Pulmonary artery endothelial cell (primary cell): ENCODE measurements at places on chromosomes 12 and 14. TPM values are rescaled to one million over a fixed set of nuclear protein-coding genes. Genes with fewer than 3 reads are reported as not detected.

DNA sequence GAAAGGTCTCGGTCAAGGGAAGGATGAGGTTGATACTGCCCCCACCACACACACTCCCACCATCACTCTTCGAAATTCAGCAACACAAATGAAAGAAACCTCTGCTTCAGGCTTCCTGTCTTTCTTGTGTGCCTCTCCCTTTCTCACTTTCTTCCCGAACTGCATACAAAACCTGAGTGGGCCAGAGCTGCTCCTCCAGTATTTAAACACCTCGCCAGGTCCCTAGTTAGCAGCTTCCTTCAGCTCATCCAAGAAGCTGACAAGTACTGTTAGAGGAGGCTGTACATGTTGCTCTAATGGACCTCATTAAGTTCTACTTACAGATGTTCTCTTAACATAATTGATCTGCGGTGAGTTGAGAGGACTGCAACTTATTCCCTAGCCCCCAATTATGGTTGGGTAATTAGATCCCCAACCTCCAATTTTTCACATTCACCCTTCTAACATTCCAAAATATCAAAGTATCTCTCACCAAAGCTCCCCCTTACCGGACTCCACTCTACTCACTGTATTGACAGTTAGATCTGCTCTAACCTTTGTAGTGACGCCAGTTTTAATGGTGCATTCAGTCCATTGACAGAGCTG, 4.1 kb upstream of the LMO3 start:
- no peak for DNase-seq

DNA sequence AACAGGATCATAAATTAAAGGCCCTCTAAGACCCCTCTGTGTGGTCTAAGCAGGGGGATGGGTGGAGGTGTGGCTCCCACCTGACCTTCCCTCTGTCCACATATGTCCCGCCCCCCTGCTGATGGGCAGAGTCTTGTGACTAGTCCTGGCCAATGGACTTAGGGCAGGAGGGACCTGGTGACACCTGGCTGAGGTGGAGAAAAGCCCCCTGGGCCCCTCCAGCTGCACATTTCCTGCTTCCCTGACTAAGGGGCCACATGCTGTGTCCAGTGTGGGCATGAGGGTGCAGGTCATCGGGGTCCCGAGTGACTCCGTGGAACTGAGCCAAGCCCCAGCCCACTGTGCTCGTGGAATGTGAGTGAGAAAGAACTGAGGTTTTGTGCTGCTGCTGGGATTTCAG, 254.7 kb downstream of the ADGRD1 start:
- DNase-seq = no peak

- DNase-seq = no peak
Observed at GRCh38 chr14:24597403-24597802, 12.1 kb downstream of the GZMH start.

Gene P2RX2
- not detected in 2 replicates for total RNA-seq

Gene B4GALNT1
- 0.07 and 0.35 TPM in 2 replicates for total RNA-seq

DNA sequence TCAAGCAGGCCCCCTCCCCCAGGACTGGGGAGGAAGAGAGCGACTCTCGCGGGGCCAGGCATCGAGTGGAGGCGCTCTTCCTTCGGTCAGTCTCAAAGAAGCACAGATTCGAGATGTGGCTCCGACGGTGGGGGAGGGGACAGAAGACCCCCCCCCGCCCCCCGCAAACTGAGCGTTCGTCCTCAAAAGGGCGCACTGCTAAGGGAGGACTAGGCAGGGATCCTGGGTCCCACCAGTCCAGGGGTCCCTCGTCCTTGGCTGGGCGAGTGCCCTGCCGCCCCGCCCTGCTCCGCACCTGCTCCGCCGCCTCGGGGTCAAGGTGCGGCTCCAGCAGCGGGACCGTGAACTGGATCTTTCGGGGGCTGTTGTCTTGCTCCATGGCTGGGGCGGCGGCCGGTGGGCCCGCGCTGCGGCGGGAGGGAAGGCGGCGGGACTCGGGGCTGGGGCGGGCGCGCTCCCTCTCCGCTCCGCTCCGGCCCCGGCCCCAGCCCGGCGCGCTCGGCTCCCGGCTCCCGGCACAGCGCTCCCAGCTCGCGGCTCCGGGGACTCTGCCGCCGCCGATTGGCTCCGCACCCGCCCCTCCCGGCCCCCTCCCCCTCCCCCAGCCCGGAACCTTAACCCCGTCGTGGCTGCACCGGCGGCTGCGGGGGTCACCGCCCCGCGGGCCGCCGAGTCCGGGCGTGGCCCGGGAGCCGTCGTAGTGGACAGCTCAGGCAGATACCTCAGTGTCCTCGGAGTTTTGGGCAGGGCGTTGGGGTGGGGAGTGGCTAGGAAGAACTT, at the start of gene PPP1R1A:
Gene PPP1R1A, minus strand, starts transcription at position 550 of the 780 bp plus-strand sequence. Its CDS starts 171 bp downstream, at position 379.
- no peak for DNase-seq

DNA sequence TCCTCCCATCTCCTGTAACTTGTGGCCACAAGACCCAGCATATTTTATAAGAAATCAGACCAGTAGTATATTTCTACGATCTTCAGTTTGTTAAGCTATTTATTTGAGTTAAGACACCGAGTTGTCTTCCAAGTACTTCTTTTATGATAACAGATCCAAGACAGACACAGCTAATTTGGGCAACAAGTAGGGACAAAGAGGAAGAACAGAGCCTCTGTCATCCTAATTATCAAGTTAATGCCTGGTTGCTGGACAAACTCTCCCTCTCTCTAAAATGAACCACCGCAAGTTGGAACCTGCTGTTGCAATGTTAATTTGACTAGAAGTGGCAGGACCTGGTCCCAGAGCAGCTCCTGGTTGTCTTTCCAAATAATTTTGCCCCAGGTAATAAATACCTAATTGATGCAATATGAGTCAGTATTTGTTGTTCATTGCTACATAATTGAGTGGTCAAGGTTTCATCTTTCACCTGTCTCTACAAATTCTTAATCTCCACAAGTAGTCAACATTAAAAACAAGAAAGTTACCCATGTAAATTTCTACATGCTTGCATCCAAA, 323.7 kb downstream of the PAWR start:
- no peak for DNase-seq

- DNase-seq = no peak
Observed at GRCh38 chr14:44609876-44610510, 102.9 kb upstream of the FSCB start.

GRCh38 chr14:29865299-29865698, 62.3 kb downstream of the PRKD1 start:
- no peak for DNase-seq

Gene CRIP1
- 0.46 and 1.4 TPM in 2 replicates for total RNA-seq

GRCh38 chr12:6494258-6494743, 399 bp downstream of the NCAPD2 start:
- no peak for DNase-seq

Gene IL31
- total RNA-seq = not detected in 2 replicates

- DNase-seq = peak; percentile 63
Observed at GRCh38 chr14:75025082-75025481, 22.4 kb downstream of the EIF2B2 start.

- DNase-seq = peak; percentile 78
Observed at GRCh38 chr14:104681689-104682074, 7.7 kb upstream of the INF2 start.

Gene PRB4
- not detected in 2 replicates for total RNA-seq

DNA sequence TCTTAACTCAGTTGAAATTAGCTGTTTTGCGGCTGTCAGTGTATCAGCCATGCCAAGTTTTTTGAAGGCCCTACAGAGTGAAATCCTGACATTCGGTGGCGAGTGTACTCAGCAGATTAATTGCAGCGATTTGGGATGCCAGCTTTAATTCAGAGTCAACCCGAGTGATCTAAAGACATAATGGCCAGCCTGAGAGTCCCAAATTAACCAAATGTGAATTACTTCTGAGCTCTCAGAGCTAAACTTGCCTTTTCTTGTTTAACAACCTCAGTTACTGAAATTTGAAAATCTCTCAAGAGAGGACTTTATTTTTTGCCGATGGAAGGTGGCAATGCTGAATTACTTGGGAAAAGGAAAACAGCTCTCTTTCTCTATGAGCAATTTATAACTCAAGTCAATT, 148.5 kb downstream of the GLT1D1 start:
- DNase-seq = no peak

DNA sequence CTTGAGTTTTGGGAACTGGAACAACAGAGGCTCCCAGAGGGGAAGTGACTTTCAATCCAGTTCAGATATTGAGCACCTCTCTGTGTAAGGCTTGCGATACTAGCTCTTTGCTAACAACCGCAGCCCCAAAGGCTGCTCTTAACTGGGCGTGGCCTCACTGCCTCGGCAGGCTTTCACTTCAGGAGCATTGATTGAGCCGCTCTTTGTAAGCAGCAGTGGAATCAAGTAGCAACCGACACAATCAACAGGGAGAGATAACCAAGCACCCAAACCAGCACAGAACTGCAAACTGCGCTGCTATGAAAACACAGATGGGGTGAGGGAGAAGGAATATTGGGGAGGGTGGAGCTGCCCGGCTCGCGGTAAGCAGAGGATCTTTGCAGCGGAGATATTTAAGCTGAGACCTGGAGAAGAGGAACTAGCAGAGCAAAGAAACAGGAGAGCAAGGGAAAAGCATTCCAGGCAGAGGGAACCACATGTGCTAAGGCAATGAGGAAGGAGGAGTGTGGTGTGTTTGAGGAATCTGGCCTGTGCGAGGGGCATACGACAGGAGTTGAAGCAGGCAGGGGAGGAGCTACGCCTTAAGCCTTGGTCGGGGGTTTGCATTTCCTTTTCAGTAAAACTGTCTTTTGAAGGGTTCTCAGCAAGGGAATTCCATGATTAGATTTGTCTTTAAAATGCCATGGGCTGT, 17.3 kb upstream of the YY1 start:
- DNase-seq = no peak

DNA sequence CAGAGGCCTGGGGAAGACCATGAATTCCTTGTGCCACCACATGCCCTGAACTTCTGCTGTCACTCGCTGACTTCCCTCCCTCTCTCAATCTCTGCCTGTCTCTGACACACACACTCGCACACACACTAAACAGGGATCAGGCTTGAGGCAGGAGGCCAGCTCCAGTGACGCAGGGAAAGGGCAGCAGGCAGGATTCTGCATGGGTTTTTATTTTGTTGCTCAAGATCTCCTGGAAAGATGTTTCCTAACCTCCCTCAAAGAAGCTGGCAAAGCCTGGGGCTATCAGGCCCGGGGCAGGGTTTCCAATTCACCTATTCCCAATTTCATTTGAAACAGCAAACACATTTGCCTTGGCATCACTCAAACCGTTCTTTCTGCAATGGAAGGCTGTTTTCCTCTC, 27.7 kb upstream of the PEX5 start:
- no peak for DNase-seq

- no peak for DNase-seq
Observed at GRCh38 chr12:58596381-58596780, 323.9 kb downstream of the LRIG3 start.

Gene PCNX4
- 38.3 and 45.6 TPM in 2 replicates for total RNA-seq

Gene HCAR3
- not detected in 2 replicates for total RNA-seq

- no peak for DNase-seq
Observed at GRCh38 chr12:47910486-47910885, 5.7 kb upstream of the VDR start.

DNA sequence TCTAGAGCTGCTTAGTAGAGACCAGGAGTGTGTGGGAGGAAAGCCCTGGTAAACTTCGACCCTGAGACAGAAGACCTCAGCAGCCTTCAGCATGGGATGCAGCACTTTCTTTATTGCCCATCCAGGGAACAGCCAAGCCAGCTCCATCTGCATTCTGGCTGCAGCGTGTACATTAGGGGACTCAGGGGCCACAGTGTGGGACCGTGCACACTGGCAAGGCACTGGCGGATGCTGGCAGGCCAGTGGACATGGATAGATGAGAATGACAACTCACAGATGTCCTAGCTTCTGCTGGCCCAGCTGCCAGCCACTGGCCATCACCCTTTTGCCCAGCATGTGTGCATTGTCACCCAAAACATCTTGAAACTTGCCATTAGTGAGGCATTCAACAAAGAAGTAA, 12.5 kb downstream of the PLD4 start:
- no peak for DNase-seq

GRCh38 chr14:86766469-86766868, 1226.5 kb downstream of the GALC start:
- no peak for DNase-seq

- no peak for DNase-seq
Observed at GRCh38 chr12:94879542-94879941, 124.0 kb downstream of the NDUFA12 start.

Gene INHBE
- not detected in 2 replicates for total RNA-seq

Gene ANKS1B
- 0.07 and 0.28 TPM in 2 replicates for total RNA-seq

DNA sequence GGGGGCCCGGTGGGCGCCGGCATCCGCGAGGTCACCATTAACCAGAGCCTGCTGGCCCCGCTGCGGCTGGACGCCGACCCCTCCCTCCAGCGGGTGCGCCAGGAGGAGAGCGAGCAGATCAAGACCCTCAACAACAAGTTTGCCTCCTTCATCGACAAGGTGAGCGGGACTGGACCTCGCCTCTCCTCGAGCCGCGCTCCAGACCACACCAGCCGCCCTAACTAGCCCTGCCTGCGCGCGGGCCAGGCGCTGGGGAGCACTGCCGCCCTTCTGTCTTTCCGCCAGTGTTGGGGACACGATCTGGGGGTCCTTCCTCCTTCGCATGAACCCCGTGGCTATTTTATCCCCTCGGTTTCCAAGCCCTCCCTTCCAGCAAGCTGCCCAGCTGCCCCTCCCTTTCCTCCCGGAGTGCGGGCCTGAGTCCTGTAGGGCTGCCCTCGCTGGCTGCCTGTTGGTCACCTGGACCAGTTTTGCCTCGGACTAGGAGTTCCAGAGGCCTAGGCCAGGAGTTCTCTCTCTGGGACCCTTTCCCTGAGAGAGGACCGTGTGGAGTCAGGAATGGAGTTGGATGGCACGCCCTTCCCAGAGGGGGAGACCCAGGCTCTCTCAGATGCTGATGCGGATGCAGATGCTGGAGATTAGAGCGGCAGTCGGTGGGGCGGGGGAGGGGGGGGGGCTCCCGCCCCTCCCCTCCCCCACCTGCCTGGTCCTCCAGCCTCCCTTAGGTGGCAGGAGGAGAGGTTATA, 592 bp downstream of the KRT7 start:
- DNase-seq = no peak

- DNase-seq = no peak
Observed at GRCh38 chr12:111150360-111150759, 218.5 kb downstream of the PHETA1 start.

- no peak for DNase-seq
Observed at GRCh38 chr12:13727707-13728195, 253.7 kb downstream of the GRIN2B start.

GRCh38 chr12:6532927-6533652, 1.2 kb upstream of the GAPDH start:
- no peak for DNase-seq

DNA sequence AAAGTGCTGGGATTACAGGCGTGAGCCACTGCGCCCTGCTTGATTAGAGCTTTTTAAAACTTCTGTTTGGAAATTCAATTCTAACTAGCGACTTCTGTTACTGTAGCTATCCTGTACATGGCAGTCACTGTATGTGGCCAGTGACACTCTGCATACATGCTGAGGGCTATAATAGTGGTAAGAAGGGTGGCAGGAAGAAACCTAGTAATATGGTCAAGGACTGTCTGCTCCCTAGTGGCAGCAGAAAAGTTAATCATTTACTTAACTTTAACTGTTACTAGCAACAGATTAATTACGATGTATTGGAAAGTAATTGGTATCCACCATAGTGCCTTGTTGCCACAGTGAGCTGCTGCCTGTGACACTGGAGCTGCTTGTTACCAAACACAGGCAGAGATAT, 149.0 kb downstream of the KITLG start:
- DNase-seq = no peak
